Activated naive CD8-positive, alpha-beta T cell treated with anti-CD3 and anti-CD28 coated beads for 36 hours (primary cell): ENCODE measurements at places on chromosomes 7 and 10.

- DNase-seq = peak; percentile 65
- peaks cover 13% of the 10 kb centered on the region for H3K4me1 ChIP-seq
- H3K27me3 ChIP-seq = peaks cover 6% of the 10 kb centered on the region
- peak overlapping the region; percentile 28 for H3K27ac ChIP-seq
- no peaks in the 10 kb centered on the region for H3K36me3 ChIP-seq
- H3K4me3 ChIP-seq = no peak overlapping the region
Observed at GRCh38 chr10:132470410-132471124, 67.0 kb upstream of the INPP5A start.

GRCh38 chr10:86048571-86048970 is 318.0 kb downstream of the GRID1 start:
- H3K27ac ChIP-seq = no peak overlapping the region
- H3K4me1 ChIP-seq = peaks cover 24% of the 10 kb centered on the region
- no peaks in the 10 kb centered on the region for H3K36me3 ChIP-seq
- peaks cover 42% of the 10 kb centered on the region for H3K27me3 ChIP-seq

GRCh38 chr10:20195076-20195475 is 378.8 kb downstream of the PLXDC2 start:
- H3K27ac ChIP-seq = no peak overlapping the region
- no peak for DNase-seq
- H3K27me3 ChIP-seq = no peaks in the 10 kb centered on the region
- no peak overlapping the region for H3K4me3 ChIP-seq

- no peaks in the 10 kb centered on the region for H3K4me1 ChIP-seq
- no peak for DNase-seq
- no peaks in the 10 kb centered on the region for H3K27me3 ChIP-seq
- no peak overlapping the region for H3K27ac ChIP-seq
- H3K4me3 ChIP-seq = no peak overlapping the region
- H3K36me3 ChIP-seq = no peaks in the 10 kb centered on the region
Observed at GRCh38 chr7:11469028-11469745, 362.8 kb downstream of the THSD7A start.

DNA sequence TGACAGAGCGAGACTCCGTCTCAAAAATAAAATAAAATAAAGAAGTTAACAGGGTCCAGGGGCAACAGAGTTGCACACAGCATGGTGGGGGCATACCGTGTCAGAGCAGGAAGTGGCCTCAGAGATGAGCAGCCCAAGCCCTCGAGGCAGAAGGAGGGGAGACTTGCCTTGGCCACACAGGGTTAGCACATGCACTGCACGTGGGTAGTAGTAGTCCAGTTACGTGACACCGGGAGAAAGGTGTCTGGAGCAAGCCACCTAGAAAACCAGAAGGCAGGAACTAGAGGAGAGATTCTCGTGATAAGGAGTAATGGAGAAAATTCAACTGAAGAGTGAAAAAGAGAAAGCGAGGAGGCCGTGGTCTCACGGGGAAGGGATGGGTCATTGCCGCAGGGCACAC is 9.8 kb upstream of the DENND2A start:
- no peak overlapping the region for H3K4me3 ChIP-seq
- peaks cover 10% of the 10 kb centered on the region for H3K4me1 ChIP-seq
- no peak overlapping the region for H3K27ac ChIP-seq
- DNase-seq = no peak

DNA sequence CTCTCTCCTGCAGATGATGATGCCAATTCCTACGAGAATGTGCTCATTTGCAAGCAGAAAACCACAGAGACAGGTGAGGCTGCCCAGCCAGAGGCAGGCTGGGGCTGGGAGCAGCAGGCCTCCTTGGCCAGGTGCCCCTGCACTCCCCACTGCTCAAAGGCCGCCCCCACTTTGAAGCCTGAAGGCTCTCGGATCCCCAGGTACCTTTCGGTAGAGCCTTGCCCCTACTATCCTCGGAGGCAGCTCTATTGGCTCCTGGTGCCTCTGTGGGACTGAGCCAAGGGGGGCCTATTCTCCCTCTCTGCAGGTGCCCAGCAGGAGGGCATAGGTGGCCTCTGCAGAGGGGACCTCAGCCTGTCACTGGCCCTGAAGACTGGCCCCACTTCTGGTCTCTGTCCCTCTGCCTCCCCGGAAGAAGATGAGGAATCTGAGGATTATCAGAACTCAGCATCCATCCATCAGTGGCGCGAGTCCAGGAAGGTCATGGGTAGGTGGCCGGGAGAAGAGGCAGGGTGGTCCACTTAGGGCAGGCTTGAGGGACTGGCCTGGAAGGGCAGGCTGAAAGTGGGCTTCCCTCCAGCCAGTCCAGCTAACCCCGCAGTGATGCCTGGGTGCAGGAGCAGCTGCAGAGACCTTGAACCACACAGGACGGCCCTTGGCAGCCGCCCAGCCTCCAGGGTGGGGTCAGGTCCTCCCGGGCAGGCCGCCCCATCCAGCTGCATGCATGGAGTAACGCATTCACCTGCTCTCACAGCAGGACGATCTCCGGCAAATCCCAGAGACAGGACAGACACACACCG is 14.1 kb downstream of the LAT2 start:
- no peaks in the 10 kb centered on the region for H3K4me1 ChIP-seq
- no peak overlapping the region for H3K27ac ChIP-seq
- no peaks in the 10 kb centered on the region for H3K27me3 ChIP-seq
- H3K36me3 ChIP-seq = peaks cover 9% of the 10 kb centered on the region
- DNase-seq = no peak
- no peak overlapping the region for H3K4me3 ChIP-seq

DNA sequence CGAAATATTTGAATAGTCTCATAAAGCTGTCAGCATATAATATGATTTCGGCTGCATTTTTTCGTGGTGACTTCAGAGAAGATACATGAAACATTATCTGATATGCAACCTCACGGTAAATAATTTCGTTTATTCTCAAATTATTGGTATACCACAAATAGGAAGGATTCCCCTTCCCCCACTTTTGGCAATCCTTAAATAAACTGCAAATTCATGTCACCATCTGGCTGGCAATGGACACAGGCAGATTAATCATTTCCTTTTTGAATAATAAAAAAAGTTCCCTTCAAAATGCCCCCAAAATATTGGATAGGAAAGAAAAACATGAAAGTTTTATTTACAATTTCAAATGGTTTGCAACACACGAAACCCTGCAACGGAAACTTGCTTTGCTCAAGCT is 234.5 kb upstream of the MEOX2 start:
- H3K36me3 ChIP-seq = no peaks in the 10 kb centered on the region
- H3K4me3 ChIP-seq = no peak overlapping the region
- no peak for DNase-seq
- H3K27me3 ChIP-seq = no peaks in the 10 kb centered on the region

GRCh38 chr7:137895301-137896221 is 48.8 kb upstream of the DGKI start:
- H3K27me3 ChIP-seq = no peaks in the 10 kb centered on the region
- peaks cover 27% of the 10 kb centered on the region for H3K4me1 ChIP-seq
- peaks cover 35% of the 10 kb centered on the region for H3K36me3 ChIP-seq
- H3K4me3 ChIP-seq = peak overlapping the region; percentile 25
- H3K27ac ChIP-seq = peak overlapping the region; percentile 94

DNA sequence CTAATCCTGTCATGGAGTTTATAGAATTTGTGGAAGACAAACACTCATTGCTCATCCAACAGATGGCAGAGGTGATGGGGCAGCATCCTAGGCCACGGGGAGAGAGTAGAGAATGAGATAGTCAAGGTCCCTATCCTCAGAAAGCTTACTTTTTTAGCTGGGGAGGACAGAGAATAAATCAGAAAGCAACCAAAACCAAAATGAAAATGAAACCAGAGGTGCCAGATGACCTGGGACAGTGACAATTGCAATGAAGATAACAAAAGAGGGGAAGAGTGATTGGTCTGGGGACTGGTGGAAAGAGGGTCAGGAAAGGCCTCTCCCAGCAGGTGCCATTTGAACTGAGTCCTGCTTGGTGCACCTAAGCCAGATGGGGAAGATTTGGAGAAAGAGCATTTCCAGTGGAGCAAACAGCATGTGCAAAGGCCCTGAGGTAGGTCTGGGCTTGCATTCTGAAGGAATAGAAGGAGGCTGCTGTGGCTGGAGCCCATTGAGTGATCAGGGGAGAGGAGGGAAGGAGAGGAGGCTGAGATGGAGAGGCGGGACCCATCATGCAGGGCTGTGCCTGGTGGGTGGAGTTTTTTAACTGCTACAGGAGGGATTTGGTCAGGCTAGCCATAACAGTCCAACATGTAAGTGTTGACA is 164.1 kb downstream of the RPS24 start:
- no peak overlapping the region for H3K27ac ChIP-seq
- no peaks in the 10 kb centered on the region for H3K36me3 ChIP-seq
- no peaks in the 10 kb centered on the region for H3K4me1 ChIP-seq
- H3K27me3 ChIP-seq = no peaks in the 10 kb centered on the region

GRCh38 chr7:28481091-28481926 is 69.0 kb downstream of the CREB5 start:
- no peaks in the 10 kb centered on the region for H3K36me3 ChIP-seq
- no peak for DNase-seq
- peaks cover 8% of the 10 kb centered on the region for H3K4me1 ChIP-seq
- H3K27me3 ChIP-seq = peaks cover 10% of the 10 kb centered on the region
- no peak overlapping the region for H3K4me3 ChIP-seq

DNA sequence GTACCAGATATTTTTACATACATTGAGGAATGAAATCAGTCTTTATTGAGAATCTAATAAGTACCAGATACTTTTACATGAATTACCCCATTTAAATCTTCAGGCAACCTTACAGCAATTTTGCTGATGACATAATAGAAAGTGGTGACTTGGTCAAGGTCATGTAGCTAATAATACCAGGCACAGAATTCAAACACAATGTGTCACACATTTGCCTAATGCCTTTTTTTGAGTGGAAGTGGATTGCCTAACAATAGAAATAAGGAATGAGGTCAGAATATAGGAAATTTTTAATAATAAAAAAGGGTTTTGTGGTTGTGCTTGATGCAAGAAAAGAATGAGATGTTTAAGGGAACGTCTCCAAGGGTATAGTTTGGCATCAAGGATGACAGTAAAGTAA is 466.6 kb upstream of the IGFBP3 start:
- peaks cover 3% of the 10 kb centered on the region for H3K4me1 ChIP-seq
- H3K27me3 ChIP-seq = no peaks in the 10 kb centered on the region
- H3K27ac ChIP-seq = no peak overlapping the region

DNA sequence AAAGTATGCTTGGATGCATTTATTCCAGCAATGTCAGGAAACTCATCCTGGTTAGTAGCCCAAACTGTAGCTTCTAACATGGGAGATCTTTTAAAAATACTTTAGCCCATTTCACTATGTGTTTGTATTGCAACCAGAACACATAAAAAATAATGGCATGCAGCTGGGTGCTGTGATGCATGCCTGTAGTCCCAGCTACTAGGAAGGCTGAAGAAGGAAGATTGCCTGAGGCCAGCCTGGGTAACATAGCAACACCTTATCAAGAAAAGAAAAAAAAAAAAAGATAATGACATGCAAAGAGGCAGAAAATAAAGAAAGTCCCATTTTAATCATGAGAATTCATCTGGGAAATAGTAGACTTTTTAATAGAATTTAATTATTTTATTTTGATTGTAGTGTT is 517.0 kb upstream of the TEX47 start:
- no peaks in the 10 kb centered on the region for H3K36me3 ChIP-seq
- peaks cover 2% of the 10 kb centered on the region for H3K4me1 ChIP-seq
- no peak for DNase-seq
- no peak overlapping the region for H3K27ac ChIP-seq

GRCh38 chr7:108268200-108268820 is 138.1 kb upstream of the LAMB4 start:
- H3K36me3 ChIP-seq = no peaks in the 10 kb centered on the region
- H3K27ac ChIP-seq = no peak overlapping the region
- no peak overlapping the region for H3K4me3 ChIP-seq
- DNase-seq = no peak
- H3K27me3 ChIP-seq = no peaks in the 10 kb centered on the region

DNA sequence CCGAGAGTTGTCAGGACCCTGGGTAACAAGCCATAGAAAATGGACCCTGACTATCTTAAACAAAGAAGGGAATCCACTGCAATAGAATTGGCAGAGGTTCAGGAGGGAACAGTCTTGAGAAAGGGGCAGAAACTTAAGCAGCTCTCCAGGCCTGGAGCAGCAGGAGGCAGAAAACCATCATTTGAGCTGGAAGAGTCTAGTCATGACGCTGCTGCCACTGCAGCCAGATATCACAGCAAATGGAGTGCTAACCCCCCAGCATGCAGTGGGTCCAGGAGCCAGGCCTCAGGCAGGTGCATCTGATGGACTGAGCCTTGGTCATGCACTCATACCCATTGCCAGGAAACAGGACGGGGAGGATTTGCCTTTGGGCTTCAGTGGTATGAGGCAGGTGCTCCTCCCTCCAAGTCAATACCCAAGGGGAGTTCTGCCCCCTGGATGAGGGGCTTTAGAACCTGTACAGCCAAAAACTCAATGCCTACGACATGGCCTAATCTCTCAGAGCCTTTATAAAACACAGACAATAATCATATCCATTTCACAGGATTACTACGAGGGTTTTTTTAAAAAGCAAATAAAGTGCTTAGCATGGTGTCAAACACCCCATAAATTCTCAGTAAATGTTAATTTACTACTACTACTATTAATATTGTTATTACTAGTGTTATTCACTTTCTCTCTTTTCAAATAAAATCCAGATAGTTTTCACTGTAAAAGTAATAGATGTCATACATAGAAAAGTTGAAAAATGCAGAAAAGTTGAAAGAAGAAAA is 30.7 kb downstream of the DUSP5 start:
- peaks cover 7% of the 10 kb centered on the region for H3K27me3 ChIP-seq
- peak overlapping the region; percentile 91 for H3K27ac ChIP-seq
- H3K4me1 ChIP-seq = peaks cover 54% of the 10 kb centered on the region
